Ovary (tissue), 10 donors: ENCODE measurements at places on chromosomes 5 and 9.
A peak's percentile ranks its signal among the peaks of the same experiment; 100 is the strongest.

GRCh38 chr5:90529939-90530677 is 724 bp upstream of the LYSMD3 start:
- DNase-seq: peak; percentile 61

- no peak for DNase-seq
These were observed at the start of gene PHF19 for GRCh38 chr9:120876842-120877240. Gene PHF19 (minus strand): TSS chr9:120877188. CDS start chr9:120874741, 2,447 bp downstream.

DNA sequence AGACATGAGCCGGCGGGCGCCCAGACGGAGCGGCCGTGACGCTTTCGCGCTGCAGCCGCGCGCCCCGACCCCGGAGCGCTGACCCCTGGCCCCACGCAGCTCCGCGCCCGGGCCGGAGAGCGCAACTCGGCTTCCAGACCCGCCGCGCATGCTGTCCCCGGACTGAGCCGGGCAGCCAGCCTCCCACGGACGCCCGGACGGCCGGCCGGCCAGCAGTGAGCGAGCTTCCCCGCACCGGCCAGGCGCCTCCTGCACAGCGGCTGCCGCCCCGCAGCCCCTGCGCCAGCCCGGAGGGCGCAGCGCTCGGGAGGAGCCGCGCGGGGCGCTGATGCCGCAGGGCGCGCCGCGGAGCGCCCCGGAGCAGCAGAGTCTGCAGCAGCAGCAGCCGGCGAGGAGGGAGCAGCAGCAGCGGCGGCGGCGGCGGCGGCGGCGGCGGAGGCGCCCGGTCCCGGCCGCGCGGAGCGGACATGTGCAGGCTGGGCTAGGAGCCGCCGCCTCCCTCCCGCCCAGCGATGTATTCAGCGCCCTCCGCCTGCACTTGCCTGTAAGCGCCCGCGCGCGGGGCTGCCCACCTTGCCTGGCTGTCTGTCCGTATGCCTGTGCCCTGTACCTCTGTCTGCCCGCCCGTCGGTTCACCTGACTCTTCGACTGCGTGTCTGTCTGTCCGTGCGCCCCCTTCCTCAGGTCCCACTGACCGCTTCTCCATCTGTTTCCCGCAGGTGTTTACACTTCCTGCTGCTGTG is 412 bp downstream of the FGF18 start:
- DNase-seq: peak; percentile 42

DNA sequence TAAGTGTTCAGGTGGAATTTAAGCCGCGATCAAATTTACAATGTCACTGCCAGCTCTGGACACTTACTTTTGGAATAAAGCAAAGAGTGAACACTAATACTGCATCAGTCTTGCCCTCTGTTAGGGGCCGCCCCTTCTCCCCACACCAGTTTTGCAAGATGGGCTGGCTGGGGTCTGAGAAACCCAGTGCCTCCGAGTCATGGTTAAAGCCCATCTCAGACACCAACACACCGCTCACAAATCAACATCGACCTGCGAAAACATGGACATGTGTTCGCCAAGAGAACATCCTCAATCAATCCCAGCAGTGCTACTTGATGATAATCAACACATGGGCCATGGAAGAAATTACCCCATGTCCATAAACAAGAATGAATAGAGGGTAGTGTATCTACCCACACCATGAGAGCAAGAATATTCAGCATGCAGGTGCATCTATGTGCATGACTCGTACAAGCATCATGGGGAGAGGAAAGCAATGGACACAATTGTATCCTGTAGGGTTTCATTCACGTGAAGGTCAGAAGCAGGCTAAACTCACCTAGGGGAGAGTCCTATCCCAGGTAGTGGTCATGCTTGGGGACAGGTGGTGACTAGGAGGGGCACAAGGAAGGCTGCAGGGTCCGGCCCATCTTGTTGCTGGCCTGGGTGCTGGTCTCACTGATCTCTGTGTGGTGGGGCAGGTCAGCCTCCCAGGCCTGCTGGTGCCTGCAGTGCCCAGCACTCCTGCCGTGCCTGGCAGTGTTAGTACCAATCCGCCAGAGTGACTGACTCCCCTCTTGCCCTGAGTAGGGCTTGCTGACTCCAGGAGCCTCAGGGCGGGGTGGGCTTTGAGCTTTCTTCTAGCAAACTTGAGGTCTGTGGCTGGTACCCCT is 5.0 kb downstream of the S1PR3 start:
- DNase-seq: no peak

GRCh38 chr5:153700940-153701339 is 210.5 kb downstream of the GRIA1 start:
- no peak for DNase-seq

- no peak for DNase-seq
These were observed 219.0 kb upstream of the EDIL3 start for GRCh38 chr5:84603568-84604185.

GRCh38 chr5:142540922-142541422 is 144.9 kb downstream of the FGF1 start:
- DNase-seq: no peak

- DNase-seq: no peak
These were observed 109.9 kb downstream of the MEGF10 start for GRCh38 chr5:127400539-127400938.

DNA sequence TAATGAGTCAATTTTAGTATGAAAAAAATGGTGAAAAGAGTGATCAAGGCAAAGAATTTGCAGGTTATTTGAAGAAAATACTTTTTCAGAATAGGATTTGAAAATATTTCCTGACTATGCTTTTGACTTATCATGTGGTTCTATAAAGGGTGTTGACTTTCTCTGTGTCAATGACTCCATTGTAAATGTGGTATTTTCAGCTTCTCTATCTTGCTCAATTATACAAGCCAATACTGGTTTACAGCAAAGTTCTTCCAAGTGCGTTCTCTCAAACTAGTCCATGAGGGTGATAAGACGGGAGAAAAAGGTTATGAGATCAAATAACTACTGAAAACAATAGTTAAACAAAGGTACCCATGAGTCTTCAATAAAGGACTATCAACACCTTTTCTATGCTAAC is 21.7 kb downstream of the IL33 start:
- no peak for DNase-seq

GRCh38 chr5:135004376-135004775 is 29.7 kb downstream of the PITX1 start:
- no peak for DNase-seq

DNA sequence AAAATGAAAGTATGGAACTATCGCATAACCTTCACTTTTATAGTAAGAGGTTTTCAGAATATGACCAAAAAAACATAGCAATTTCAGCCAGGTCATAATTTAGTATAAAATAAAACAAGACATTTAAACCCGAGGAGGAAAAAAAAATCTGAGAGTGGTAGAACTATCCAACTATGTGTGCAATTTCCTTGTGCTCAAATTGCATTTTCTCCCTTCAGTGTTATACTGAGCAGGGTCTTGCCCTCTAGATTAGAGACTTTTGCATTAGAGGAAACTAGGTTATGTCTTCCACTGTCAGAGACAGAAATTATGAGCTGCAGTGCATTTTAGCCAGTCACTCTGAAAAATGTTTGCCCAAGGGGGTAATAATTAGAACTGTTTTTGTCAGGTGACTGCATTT is 330.6 kb downstream of the NR2F1-AS1 start:
- no peak for DNase-seq

- no peak for DNase-seq
These were observed 240.0 kb downstream of the SMARCA2 start for GRCh38 chr9:2255128-2255527.

- no peak for DNase-seq
These were observed 7.1 kb downstream of the ZFP2 start for GRCh38 chr5:178902849-178903248.

DNA sequence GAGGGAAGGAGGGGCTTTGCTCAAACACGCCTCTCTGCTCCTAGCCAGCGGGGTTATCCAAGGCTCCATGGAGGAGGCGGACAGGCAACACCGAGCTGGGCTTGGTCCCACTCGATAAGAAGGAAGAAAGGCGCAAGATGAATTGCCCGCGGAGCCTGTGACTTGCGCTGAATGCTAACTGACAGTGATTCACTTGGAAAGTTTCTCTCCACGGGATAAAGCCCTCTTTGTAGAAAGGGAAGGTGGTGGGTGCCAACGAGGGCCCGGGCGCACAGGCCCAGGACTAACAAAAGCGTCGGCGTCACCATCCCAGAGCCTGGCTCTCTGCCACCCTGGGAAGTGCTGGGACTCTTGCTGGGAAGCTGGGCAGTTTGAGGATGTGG is 76.0 kb downstream of the VAV2 start:
- DNase-seq: no peak

DNA sequence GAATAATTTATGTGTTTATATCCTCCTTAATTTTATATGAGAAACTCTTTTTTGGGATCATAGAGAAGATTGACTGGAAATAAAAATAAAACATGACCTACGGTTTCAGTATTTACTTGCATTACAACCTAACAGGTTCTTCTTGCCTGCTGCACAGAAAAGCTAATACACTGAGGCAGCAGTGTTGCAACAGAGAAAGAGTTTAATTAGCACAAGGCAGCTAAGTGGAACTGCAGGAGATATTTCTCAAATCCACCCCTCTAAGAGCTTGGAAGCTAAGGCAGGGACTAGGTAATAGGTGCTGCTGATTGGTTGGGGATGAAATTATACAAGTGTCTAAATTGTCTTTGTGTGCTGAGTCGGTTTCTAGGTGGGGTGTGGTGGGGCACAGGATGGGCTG is 380.9 kb downstream of the DIRAS2 start:
- DNase-seq: no peak

GRCh38 chr9:130895481-130896232 is 955 bp downstream of the QRFP start:
- DNase-seq: no peak

DNA sequence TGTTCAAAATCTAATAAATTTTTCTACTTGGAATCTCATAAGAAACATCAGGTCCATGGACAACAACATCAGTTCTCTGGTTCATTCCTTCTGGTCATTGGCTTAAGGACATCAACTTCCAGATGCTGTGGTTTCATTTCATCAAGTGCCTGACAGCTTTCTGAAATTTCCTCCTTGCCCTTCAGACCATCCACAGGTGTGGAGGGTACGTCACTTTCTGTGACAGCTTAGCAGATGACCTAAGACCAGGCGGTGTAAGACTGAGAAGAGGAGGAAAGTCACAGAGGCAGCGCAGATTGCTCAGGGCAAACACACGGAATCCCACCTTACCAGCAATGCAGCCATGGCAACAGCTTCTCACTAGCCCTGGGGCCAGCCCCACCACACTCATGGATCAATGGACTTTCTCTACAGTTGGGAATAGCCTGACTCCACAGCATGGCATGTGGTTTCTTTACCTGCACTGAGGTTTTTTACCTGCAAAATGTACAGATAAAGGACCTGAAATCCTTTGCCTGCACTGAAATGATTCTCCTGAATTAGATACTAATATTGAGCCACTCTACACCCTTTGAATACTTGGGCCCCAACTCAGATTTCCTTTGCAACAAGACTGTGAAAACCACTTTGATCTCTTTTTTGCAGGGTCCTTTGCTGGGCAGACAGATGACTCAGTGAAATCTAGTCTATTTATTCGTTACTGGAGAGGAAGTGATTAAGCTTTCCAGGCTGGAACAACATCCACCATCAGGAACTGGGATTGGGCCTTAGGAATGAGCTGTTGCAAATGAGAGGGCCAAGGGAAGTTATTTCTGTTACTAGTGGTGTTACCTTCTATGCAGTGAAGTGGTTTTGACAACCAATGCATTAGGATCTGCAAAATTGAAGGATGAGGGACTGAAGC is 26.9 kb downstream of the TICAM2 start:
- DNase-seq: no peak

- no peak for DNase-seq
These were observed 23.0 kb upstream of the B4GALT1 start for GRCh38 chr9:33190021-33190705.

DNA sequence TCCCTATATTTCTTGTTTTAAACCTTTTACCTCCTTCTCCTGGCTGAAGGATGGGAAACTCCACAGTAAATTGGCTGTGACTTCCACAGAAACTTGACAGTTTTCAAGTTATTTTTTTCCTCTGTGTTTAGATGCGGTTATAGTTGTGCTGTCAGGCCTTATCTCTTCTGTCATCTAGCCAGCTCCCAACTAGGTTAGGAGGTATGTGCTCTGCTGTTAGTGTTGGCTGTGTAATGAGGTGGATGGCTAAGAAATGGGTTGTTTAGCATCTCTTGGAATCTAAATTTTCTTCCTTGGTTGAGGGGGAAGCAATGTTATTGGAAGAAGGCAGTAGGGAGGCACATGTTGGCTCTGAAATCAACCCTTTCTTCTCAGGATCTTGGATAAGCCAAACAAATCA is 149.9 kb upstream of the RUSC2 start:
- no peak for DNase-seq

GRCh38 chr5:175444060-175444904 is at the start of gene DRD1:
Gene DRD1 (minus strand): TSS chr5:175444182. CDS start chr5:175443099, 1,083 bp downstream.
- DNase-seq: no peak

DNA sequence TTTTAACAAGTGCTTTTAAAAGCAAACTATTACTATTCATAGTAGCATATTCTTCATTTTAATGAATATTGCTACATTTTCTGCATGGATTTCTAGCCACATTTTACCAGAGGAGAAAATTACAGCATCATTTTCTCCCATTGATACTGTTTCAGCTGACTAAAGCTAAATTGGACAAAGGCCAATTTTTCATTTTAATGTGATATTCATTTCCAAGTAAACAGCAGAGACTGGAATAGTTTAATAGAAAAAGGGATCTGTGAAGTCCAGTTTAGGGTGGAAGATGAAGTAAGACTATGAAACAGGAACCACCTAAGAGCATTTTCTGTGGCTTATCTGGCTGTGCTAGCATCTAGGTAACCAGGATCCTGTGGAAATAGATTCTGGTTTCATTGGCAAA is 128.1 kb downstream of the GIN1 start:
- no peak for DNase-seq

DNA sequence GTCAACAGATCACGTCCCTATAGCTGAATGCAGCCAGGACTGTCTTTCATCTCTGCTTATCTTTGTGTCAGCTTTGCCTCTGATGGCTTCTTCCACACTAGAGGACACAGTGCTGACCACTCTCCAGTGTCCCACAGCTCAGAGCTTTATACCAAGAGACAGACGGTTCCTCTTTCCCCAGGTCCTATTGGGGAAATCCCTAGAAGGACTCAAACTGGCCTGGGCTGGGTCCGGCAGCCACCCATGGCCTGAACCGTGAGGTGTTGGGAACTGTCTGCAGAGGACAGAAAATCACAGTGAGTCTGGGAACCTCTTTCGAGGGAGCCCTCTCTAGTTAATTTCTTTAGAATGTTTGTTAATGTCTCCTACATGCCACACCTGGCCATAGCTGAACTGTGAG is 68.3 kb upstream of the SHB start:
- no peak for DNase-seq

DNA sequence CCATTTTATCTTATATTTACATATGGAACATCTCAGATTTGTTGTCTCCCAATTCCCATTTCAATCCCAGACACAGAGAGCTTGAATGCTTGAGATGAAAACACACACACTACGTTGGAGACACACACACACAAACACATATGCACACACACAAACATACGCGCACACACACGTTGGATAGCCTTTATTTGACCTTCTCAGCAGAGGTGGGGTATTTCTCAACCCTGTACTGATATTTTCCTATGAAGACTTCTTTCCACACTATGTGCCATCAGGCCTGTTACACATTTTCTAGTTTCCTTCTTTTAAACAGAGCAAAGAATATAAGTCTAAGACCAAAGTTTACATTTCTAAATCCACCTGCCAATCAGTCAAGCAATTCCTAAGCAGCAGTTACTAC is 291.0 kb downstream of the TAF11L14 start:
- no peak for DNase-seq
